ENCODE measurements at places on chromosomes 4 and X.

- DNase-seq: no peak
Observed at GRCh38 chrX:2507196-2507595, 6.4 kb upstream of the DHRSX start.

DNA sequence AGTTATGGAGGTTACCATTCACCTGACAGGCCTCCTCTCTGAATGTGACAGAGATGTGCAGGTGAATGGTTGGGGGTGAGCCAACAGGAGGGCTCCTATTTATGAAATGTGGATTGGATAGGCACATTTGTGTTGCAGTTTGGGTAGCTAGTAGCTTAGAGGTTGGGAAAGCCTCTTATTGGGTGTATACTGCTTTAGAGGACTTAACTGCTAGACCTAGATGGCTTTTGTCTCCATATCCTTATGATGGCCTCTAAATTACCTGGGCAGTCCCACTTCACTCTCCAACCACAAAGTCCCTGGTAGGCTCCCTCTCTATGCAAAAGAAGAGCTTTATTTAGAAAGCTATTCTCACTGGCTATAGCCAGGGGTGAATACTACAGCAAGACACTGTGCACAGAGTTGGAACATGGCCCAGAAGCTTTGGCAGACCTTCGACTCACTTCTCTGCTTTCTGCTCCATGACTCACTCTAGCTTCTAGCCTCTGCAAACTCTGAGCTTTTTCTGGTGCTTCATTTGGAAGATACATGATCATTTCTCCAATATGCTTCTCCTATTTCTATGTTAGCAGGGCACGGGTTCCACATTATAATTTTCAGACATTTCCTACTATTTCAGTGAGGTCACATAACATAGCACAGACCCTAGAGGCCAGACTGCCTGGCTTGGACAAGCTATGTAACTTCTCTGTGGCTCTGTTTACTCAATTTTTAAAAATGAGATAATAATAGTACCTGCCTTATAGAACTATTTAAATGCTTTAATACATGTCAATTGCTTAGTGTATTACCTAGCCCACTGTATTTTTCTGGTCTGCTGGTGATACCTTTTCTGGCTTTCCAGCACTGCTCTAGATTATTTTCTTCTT, 6.0 kb upstream of the VGLL1 start:
- peak; percentile 7 for DNase-seq

DNA sequence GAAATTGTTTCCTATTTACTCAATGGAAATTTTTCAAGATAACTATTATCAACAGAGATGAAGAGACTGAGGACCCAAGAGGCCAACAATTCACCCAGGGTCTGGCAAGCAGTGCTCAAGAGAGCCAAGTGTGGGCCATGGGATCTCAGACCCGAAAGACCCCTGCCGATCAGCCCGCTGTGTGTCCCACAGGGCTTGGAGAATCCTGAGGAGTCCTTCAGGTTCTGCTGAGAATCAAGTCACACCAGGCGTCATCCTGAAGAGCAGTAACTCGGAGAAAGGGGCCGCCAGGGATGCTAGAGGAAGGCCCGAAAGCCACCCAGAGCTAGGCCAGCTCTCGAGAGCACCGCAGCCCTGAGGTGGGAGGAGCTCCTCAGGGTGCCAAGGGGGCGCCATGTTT, 48.7 kb downstream of the FGFRL1 start:
- no peak for DNase-seq

DNA sequence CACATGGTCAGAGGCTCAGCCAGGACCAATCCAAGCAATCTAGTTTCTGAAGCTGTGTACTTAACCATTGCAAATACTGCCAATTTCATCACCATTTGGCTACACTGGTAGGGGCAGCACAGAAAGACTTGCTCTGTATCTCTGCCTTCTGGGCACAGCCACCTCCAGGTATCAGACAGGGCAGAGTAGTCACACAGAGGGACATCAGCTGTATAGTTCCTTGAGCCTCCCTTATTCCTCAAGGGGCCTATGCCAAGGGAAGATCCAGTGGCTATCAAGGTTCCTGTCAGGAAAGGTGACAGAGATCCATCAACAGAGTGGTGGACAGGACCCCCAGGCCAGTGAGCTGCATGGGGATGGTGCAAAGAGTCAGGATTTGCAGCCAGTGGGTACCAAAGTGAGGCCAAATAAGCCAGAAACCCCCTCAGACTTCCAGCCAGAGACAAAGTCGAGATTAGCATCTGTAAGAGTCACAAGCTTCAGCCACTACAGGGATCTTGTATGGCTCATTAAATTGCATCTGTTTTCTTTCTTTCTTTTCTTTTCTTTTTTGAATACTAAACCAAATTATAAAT, 381.6 kb upstream of the CPEB2 start:
- no peak for DNase-seq

DNA sequence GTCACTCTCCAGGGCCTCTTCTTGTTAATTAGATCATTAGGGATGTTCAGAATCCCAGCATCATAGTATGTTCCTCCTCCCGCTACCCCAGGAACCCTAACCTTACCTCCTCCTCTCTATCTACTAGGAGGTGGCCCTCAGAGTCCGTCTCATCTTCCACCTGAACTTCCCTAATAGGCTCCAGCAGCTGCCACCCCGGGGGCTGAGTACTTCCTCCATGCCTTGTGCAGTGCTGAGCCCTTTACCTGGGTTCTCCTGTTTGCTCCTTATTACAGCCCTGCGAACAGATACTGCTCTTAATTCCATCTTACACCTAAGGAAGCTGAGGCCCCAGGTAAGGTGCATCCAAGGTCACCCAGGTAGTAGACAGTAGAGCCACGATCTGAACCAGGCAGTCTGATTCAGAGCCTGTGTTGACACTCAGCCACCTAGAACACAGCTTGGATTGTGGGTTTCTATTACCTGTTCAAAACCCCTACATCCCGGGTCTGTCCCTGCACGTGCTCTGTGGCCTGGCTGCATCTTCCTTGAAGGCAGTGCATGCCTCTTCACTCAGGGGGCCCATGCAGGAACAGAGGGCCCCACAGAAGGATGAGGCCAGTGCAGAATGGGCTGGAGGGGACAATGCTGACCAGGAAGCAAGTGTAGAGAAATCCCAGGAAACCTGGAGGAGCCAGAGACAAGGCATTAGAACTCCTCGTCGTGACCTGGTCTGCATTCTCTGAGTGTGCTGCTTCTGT, 51.4 kb upstream of the MSANTD1 start:
- DNase-seq: no peak

DNA sequence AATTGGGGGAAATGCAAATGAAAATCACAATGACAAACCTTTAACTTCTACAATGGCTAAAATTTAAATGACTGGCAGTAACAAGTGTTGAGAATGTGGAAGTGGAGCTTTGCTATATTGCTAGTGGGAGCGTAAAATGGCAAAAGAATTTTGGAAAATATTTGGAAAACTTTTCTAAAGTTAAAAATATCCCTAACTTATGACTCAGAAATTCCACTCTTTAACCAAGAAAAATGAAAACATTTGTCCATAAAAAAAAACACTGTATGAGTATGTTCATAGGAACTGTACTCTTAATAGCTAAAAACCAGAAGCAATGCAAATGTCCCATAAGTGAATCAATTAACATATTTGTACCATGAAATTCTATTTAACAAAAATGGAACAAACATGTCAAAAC, 3.6 kb downstream of the TBCK start:
- DNase-seq: no peak

DNA sequence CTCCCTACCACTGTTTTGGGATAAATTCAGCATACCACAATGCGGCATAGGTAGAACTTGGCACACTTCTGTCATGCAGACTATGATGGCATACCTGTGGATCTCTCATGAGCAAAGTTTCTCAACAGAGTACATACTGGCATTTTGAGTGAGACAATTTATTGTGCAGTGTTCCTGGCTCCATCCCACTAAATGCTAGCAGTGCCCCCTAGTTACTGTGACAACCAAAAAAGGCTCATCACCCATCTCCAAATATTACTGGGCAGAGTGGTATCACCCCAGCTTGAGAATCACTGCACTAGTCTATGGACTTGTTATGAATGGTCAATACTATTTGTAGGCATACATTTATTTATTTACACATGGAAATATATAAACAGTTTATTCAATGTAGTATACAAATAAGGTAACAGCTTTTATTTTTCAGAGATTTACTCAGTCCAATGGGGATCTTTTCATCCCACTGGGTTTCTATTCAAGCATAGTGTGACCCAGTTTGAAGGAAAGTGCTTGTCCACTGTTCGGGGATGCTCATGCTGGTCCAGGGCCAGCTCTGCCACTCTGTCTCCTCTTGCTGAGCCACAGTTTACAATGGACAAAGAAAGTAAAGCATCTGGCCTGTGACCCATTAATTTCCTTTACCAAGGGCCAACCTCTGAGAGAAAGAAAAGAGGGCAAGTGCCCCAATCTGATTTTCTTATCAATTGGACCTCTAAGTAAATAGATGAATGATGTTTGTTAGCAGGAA, 81.0 kb upstream of the IL2 start:
- no peak for DNase-seq

- DNase-seq: no peak
Observed at GRCh38 chrX:148728901-148729300, 228.5 kb downstream of the AFF2 start.

GRCh38 chr4:6121941-6122340, 78.4 kb downstream of the JAKMIP1 start:
- DNase-seq: no peak

- DNase-seq: no peak
Observed at GRCh38 chrX:133337250-133337649, 78.0 kb downstream of the GPC4 start.

GRCh38 chr4:13546941-13547484, 2.7 kb upstream of the NKX3-2 start:
- DNase-seq: no peak

GRCh38 chr4:157128395-157128794, 52.4 kb downstream of the GLRB start:
- DNase-seq: peak; percentile 68

- DNase-seq: no peak
Observed at GRCh38 chrX:56313308-56313707, 81.2 kb downstream of the KLF8 start.

- no peak for DNase-seq
Observed at GRCh38 chrX:9573282-9574106, 108.6 kb downstream of the TBL1X start.

- no peak for DNase-seq
Observed at GRCh38 chrX:41542536-41542935, 95.4 kb downstream of the NYX start.

- no peak for DNase-seq
Observed at GRCh38 chr4:81062001-81062400, 31.5 kb downstream of the BMP3 start.

DNA sequence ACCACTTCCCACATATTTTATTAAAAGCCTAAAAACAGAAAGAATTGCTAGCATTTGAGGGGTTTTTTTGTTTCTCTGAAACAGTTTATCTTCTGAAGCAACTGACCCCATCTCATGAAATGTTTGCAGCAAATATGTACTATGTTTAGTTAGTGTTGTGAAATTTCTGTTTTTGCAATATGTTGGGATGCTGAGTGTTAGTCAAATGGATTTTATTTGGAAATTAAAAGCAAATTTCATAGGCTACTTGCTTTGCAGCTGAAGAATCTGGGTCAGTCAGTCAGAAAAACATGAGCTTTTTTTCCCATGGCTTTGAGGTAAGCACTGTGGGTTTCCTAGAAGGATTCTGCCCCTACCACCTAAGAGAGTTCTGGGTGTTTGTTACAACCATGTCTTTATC, 184.9 kb upstream of the DKK2 start:
- no peak for DNase-seq

- no peak for DNase-seq
Observed at GRCh38 chrX:30824275-30824674, 64.8 kb downstream of the TAB3 start.
